Activated CD4-positive, alpha-beta memory T cell treated with anti-CD3 and anti-CD28 coated beads, Interleukin-2, amount 10 ng/mL, durations not matched to agents 7 days and 5 days (primary cell): ENCODE measurements at places on chromosomes 13 and 19. TPM values are rescaled to one million over a fixed set of nuclear protein-coding genes. Genes with fewer than 3 reads are reported as not detected.
A peak's percentile ranks its signal among the peaks of the same experiment; 100 is the strongest.

- peaks cover 10% of the 10 kb centered on the region for H3K4me1 ChIP-seq
- no peak overlapping the region for H3K27ac ChIP-seq
- H3K36me3 ChIP-seq, result no peaks in the 10 kb centered on the region
- H3K4me3 ChIP-seq, result no peak overlapping the region
- peaks cover 9% of the 10 kb centered on the region for H3K27me3 ChIP-seq
Measured at GRCh38 chr13:44934724-44935123, 54.5 kb downstream of the NUFIP1 start.

- H3K27ac ChIP-seq, result no peak overlapping the region
- H3K27me3 ChIP-seq, result no peaks in the 10 kb centered on the region
- H3K4me3 ChIP-seq, result no peak overlapping the region
- no peak for DNase-seq
Measured at GRCh38 chr19:19296953-19297689, 23.2 kb downstream of the SUGP1 start.

DNA sequence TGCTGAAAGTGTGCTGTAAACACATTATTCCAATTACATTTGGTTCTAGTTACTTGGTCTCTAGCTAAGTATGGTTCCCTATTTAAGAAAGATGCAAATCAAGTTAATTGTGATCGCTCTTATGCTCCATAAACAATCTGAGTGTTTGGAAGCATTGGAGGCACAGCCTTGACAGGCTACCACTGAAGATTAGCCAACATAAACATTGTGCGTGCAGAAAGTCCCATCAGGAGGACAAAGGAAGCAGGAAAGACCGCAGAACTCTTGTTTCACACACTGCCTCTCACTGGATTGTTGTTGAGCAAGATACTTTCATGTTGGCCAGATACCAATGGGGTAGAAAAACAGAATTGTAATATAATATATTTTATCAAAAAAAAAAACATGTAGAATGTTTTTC, 814.4 kb downstream of the EFNB2 start:
- no peaks in the 10 kb centered on the region for H3K36me3 ChIP-seq
- H3K27ac ChIP-seq, result no peak overlapping the region

- peak overlapping the region; percentile 83 for H3K27ac ChIP-seq
- H3K4me3 ChIP-seq, result no peak overlapping the region
- no peak for DNase-seq
- H3K4me1 ChIP-seq, result peaks cover 81% of the 10 kb centered on the region
- H3K36me3 ChIP-seq, result peaks cover 31% of the 10 kb centered on the region
Measured at GRCh38 chr19:15299568-15300409, 32.5 kb downstream of the BRD4 start.

- no peak overlapping the region for H3K4me3 ChIP-seq
- DNase-seq, result peak; percentile 20
- H3K27me3 ChIP-seq, result no peaks in the 10 kb centered on the region
Measured at GRCh38 chr19:56348289-56348877, 33.7 kb upstream of the ZSCAN5A start.

The SMIM44 gene
- total RNA-seq, result not detected

The KL gene
- total RNA-seq, result 0.08 TPM
